ENCODE measurements at places on chromosomes 12 and 14. TPM values are rescaled to one million over a fixed set of nuclear protein-coding genes. Genes with fewer than 3 reads are reported as not detected.
A peak's percentile ranks its signal among the peaks of the same experiment; 100 is the strongest.

Gene DBX2
- 0.76 TPM for total RNA-seq

Gene SRRM4
- not detected for total RNA-seq

Gene INSM2
- not detected for total RNA-seq

Gene FGF6
- not detected for total RNA-seq

Gene EID3
- 2.9 TPM for total RNA-seq

Gene ARHGAP9
- 5.7 TPM for total RNA-seq

Gene GLIPR1L1
- not detected for total RNA-seq

Gene DIO2
- 20.7 TPM for total RNA-seq

Gene MSI1
- 0.86 TPM for total RNA-seq

Gene USP5
- 71.8 TPM for total RNA-seq

GRCh38 chr14:37932481-37932880 is 275.2 kb upstream of the SSTR1 start:
- DNase-seq = no peak

DNA sequence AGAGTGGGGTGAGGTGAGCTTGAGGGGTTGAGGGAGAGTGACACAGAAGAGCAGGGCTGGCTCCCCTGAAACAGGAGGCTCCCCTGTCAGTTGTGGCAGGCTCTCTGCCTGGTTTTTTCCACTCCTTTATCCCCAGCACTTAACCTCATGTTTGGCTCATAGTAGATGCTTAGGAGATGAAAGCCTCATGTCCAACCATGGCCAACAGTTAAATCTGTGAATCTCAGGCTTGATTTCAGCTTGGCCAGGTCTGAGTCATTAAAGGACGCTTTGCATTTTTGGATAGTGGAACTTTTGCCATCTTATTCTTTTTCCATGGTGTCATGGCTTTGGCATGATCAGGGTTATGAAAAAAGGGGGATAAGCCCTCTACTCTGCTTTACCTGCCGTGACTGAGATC is 117.2 kb downstream of the CACNA1C start:
- DNase-seq = no peak

GRCh38 chr14:52089218-52089617 is 20.4 kb upstream of the NID2 start:
- DNase-seq = no peak

DNA sequence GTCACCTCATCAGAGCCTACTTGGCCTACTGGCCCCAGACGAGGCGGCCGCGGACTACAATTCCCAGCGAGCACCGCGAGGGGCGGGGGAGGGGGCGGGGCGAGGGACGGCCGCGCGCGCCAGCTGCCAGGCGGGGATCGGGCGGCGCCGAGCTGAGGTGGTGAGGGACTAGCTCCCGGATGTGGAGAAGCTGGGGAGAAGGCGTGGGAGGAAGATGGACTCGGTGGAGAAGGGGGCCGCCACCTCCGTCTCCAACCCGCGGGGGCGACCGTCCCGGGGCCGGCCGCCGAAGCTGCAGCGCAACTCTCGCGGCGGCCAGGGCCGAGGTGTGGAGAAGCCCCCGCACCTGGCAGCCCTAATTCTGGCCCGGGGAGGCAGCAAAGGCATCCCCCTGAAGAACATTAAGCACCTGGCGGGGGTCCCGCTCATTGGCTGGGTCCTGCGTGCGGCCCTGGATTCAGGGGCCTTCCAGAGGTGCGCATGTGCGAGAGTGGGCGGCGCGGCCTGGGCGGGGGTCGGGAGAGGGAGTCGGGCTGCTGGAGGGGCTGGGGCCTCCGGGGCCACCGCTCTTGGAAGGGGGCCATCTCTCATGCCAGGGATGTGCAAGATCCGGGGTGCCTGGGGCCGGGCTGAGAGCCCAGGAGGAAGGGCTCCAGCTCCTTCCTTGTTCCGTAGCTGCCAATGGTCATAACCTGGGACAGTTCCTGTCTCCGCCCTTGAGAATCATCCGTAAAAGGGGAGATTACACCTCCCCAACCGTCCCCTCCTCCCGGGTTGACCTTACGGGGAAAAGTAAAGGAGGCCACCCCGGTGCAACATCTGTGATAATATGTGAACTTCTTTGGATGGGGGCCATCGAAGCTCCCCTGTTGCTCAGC is at the start of gene CMAS:
Gene CMAS (plus strand): TSS at position 129 of the 878 bp plus-strand sequence. CDS start 86 bp downstream, at position 215.
- DNase-seq = peak; percentile 85

GRCh38 chr14:99982537-99983250 is 82.5 kb upstream of the EVL start:
- DNase-seq = no peak

GRCh38 chr14:74938531-74939495 is 15.8 kb upstream of the RPS6KL1 start:
- DNase-seq = no peak

- DNase-seq = no peak
Observed at GRCh38 chr14:57209561-57209960, 59.1 kb downstream of the EXOC5 start.

DNA sequence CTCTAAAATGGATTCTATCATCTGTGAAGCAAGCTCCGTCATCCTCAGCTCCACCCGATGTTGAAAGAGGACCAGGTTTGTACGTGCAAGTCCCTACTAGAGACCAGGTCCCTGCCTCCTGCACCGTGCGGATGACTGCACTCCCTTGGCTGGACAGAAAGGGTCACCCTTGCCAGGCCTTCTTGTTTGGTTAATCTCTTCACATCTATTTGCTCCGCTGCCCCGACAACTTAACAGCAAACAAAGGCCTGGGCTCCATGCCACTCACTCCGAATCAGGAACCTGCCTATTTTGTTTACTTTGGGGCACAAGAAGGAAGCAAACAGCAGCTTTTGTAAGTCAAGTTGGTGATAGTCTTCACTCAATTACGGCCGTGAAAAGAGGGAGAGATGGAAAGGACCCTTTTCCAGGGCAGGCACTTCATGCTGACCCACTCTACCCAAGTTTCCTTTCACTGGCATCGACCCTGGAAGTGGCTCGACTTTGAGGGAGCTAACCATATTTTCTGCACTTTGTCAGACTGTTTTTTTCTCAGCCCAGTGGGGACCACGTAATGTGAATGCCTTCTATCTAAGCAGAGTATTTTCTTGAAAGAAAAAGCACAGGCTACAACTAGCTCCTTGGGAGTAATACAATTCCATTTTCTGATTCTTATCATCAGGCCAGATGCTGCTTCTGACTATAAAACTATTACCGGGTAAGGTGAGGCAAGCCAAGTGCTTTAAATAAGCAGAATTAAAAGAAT is 202.6 kb downstream of the FOXN3 start:
- DNase-seq = peak; percentile 86

DNA sequence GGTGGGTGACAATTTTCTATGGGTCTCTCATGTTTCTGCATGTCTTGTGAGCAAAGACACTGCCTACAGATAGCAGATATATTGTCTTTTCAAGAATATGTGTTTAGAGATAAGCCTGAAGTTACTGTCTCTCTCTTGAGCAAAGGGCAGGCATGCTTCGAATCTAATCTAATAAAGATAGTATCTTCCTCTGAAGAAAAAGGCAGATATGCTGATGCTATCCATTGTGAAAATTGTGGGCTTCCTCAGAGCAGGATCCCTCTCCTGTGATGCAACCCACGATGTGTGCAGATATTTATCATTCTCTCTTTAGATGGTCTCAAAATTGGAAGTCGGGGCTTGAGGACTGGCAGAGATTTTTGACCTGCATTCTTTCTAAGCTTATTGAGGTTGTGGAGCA is 187.0 kb downstream of the DACT1 start:
- no peak for DNase-seq

DNA sequence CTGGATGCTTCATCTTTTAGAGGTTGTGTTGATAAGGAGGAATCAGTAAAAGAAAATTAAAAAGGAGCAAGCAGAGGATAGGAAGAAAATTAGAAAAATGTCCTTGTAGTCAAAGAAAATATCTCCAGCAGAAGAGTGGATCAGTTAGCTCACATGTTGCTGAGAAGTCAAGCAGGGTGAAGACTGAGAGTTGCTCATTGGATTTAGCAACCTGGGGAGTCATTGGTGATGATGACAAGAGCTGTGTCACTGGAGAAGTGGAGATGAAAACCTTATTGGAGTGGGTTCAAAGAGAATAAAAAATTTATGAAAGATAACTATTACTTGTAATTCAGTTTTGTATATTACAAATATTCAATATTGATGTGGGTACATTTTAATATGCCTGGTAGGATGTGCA is 9.8 kb downstream of the FRMD6 start:
- no peak for DNase-seq

DNA sequence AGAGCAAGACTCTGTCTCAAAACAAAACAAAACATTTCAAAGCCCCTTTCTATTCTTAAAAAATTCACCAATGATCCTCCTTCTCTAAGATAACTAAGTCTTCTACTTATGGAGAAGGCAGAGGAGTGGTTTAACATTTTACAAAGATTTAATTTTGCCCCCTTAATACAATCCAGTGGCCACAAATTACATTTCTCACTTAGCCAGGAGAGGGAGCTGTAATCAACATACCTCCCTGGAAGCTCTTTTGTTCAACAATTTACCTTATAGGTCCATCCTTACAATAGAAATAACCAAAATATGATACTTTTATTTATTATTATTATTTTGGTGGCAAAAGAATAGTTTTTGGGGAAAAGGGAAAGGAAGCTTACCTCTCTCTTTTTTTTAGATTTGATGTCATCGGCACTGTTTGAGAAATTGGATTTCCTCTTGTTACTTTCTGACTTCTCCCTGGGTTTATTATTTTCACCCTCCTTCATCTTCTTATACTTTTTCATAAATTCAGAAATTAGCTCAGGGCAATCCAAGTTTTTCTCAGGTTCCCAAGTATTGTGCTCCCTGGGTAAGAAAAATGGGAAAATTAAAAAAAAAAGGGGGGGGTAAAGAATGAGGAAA is 28.1 kb downstream of the CBX5 start:
- no peak for DNase-seq

- DNase-seq = peak; percentile 78
Observed at GRCh38 chr12:49187184-49187583, 1.7 kb downstream of the TUBA1A start.

DNA sequence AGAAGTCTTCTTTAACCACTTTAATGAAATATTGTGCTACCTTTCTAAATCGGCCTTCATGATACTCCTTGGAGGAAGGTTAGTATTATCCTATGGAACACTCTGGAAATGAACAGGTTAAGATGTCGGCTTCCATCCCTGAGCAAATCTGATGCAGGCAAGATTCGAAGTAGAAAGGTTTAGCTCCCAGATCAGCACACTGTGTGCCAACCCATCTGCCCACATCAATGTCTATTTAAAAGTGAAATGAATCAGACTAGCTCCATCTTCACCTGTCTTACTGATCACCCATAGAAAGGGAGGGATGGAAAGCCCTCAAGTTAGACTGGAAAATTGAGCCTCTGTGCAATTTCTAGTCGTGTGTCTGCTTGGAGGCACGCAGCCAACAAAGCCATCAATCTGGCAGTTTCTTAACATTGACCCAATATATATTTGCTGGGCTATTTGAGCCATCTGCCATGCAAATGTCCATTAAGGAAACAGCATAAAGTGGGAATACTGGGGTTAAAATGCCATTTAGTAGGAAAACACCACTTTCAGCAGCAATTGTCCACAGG is 506.1 kb downstream of the RMST start:
- DNase-seq = no peak

DNA sequence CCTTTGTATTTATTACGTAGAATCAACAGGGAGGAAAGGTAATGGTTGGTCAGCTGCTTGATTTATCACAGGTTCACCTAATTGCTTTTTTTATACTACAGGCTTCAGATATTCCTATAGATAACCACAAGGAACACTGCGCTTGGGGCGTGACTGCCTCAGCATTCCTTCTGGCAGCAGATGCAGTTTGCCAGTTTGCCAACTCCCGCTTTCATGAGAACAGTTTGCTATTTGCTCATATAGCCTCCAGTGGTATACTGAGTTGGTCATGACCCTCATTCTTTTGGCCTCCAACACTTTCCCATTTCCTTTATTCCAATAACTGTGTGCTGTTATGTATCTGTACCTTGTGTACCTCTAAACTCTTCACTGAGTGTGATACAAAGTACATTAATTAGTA is 38.6 kb upstream of the ACSM4 start:
- no peak for DNase-seq

DNA sequence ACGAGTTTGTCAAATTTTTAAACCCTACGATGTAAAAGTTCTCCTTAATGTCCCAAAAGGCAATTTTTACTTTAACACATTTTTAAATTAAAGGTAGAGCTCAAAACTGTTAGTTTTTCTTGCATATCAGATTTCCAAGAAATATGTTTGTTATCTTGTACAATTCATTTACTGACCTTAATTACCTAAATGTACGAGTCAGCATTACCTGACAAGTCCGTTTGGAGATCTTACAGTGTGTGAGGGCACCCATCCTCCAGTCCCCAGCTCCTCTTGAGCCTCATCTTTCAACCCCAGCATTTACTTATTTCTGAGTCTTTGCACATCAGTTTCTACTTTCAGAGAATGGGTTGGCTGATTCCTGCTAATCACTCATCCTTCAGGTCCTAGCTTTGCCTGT is 23.7 kb downstream of the PPM1H start:
- no peak for DNase-seq

GRCh38 chr14:93268406-93268805 is 61.4 kb downstream of the UBR7 start:
- no peak for DNase-seq

GRCh38 chr14:58817846-58818245 is 180.1 kb downstream of the DACT1 start:
- DNase-seq = no peak

DNA sequence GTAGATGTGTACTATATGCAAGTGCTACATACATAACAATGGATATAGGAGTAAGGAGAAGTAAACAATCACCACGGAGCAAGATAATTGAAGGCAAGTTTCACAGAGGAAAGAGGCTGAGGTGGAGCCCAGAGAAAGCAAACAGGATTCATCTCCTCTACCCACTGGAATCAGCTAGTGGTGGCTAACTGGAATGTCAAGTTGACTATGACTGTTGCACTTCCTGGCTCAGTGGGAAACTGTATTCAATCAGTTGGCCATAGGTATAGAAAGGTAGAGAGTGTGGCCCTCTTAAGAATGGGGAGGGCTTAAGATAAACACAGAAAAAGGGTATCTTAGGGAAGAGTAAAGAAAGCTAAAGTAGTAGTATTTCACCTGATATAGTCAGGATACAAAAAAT is 62.4 kb downstream of the MAP4K5 start:
- no peak for DNase-seq

- DNase-seq = no peak
Observed at GRCh38 chr12:52798003-52798670, 2.2 kb upstream of the KRT3 start.

- no peak for DNase-seq
Observed at GRCh38 chr12:131578828-131579470, 131.9 kb upstream of the SFSWAP start.

- no peak for DNase-seq
Observed at GRCh38 chr12:73529954-73530353, 1007.7 kb upstream of the ATXN7L3B start.

DNA sequence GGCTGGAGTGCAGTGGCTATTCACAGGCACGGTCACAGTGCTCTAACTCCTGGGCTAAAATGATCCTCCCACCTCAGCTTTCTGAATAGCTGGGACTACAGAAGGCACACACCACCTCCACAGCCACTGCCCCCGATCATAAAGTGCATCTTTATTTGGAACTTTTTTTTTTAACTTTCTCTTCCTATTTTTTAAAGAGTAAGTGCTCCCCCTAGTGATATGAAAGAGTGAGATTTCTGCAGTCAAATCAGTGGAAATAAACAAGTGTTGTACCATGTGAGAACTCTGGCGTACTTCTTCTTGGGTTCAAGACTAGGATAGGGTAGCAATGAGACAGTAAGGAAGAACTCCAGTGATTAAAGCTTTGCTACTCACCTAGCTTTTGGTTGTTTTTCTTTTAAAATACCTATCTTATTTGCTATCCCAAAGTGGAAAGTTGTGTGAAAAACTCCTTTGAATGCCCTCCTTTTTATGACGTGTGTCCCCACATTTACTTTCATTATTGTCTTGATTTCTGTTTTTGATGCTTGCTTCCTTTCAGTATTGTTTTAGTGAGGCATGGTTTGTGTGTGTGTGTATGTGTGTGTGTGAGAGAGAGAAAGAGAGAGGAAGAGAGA is 6.6 kb downstream of the PPP4R4 start:
- DNase-seq = no peak
